ENCODE measurements at places on chromosomes 11 and 22.
A peak's percentile ranks its signal among the peaks of the same experiment; 100 is the strongest.

GRCh38 chr11:836274-836673 lies 3.5 kb downstream of the CD151 start:
- no peak for DNase-seq

- no peak for DNase-seq
These were observed 83.7 kb downstream of the TRAF6 start for GRCh38 chr11:36426226-36426848.

- peak; percentile 81 for DNase-seq
These were observed 14.4 kb downstream of the GRAP2 start for GRCh38 chr22:39915295-39915726.

DNA sequence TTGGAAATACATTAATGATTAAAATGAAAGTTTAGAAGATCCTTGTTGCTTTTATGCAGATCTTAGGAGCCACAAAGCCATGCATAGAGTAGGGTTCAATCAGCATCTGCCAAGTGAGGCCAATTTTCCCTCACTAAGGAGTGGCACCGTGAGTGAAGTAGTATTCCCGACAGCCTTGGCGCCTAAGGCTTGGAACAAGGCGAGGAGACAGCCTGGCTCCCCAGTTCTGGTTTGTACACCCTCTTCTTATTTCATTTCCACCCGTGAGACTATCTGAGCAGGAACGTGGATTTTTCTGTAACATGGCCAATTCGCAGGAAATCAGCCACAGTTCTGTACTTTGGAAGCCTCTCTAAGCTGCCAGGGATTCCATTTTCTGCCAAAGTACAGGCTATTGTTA lies 22.6 kb downstream of the FADS2 start:
- no peak for DNase-seq

GRCh38 chr22:25002241-25002985 lies 49.9 kb downstream of the KIAA1671 start:
- no peak for DNase-seq

DNA sequence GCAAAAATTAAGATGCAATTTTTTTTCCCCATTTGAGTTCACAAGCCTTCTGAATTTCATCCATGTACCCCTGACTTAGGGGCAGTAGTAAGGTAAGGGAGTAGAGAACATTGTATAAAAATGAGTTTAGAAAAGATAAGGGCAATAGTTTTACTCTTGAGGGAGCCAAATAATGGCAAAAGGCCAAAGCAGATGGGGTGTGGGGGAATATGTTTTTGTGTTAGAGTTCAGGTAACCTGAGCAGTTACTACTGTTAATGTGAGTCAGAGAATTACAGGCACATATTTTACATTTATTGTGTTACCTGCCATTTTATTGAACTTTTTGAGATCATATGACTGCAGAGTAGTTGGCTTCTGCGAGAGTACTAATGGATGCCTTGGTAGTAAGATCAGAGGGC lies 3.1 kb downstream of the EED start:
- DNase-seq: no peak

- DNase-seq: no peak
These were observed 3.9 kb downstream of the CSTF3 start for GRCh38 chr11:33157103-33158027.

- DNase-seq: no peak
These were observed 6.6 kb downstream of the HSPA8 start for GRCh38 chr11:123055191-123055901.

GRCh38 chr11:19952116-19952605 lies 208.1 kb downstream of the DBX1 start:
- peak; percentile 40 for DNase-seq

DNA sequence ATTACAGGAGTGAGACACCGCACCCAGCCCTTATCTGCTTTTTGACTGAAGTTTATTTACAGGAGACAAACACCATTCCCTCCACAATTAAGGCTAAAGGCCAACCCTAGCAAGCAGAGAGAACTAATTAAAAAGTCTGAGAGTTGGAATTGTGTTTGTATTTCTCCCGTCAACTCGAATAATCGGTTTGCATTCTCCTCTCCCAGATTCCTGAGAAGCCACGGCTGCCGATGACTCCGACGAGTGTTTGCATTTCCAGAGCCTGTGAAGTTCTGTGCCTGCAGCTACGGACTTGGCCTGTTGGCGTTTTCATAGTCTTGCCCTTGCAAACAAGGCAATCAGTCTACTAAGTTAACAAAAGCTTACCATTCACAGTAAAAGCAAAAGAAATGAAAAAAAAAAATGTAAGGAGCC lies 73.2 kb upstream of the NUP50 start:
- no peak for DNase-seq

DNA sequence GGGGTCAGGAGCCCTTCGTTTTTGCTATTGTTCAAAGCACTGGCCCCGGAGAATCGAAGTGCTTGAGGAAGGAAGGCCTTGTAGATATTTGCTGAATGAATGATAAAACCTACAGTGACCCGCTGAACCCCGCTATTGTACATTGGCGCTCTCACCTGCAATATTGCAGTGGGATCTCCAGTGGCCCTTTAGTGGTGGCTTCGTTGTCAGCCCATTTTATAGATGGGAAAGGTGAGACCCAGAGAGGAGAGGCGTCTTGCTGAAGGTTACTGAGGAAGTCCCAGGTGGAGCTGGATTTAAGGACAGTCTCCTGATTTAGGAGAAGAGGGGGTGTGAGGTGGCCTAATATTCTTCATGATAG lies 1.2 kb downstream of the CDC42EP2 start:
- DNase-seq: no peak

DNA sequence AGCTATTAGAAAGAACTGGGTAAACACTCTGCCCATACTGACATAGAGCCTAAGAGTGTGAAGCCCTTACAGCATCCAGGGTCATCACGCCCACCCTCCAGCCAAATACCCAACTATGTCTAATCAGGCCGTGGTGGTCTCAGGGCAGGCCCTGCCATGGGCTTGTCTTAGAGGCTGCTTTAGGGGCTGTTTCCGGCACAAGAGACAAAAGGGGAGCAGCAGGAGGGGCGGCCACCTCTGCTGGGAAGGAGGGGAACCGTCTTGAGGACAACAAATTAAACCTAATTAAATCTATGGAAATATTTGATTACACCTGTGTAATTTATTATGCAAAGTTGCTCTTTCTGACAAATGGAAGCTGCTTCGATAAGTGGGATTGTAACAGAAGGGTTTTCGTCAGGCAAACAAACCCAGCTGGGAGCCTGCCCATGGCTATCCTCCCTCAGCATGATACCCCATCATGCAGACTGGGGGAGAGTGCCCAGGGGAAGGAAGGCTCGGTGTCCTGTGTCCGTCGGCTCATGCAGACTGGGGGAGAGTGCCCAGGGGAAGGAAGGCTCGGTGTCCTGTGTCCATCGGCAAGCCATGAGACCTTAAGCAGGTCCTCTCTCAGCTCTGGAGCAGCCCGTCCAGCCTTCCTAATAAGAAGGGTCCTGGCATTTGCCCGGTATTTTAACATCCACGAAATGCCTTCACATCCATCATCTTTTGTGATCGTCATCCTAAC lies 163.6 kb upstream of the B3GAT1 start:
- no peak for DNase-seq

DNA sequence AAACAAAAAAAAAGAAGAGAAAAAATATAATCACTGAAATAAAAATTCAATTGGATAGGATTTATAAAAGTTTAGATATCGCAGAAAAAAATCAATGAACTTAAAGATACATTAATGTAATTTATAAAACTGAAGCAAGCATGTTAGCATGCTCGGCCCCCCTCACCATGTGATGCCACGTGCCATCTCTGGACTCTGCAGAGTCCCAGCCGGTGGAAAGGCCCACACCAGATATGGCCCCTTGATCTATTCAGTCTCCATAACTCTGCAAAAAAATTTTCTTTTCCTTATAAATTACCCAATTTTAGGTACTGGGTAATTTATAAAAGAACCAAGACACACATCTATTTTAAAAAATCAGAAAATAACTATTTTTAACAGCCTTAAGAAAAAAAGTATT lies 476.0 kb upstream of the ANO3 start:
- DNase-seq: no peak
